Activated CD8-positive, alpha-beta T cell treated with anti-CD3 and anti-CD28 coated beads, Interleukin-2, amount 10 ng/mL, durations not matched to agents 7 days and 5 days (primary cell): ENCODE measurements at places on chromosomes 6 and 20. TPM values are rescaled to one million over a fixed set of nuclear protein-coding genes. Genes with fewer than 3 reads are reported as not detected.

Gene AIF1
- total RNA-seq: 177 TPM

Gene OVOL2
- not detected for total RNA-seq

Gene FITM2
- 2.7 TPM for total RNA-seq

Gene NAPB
- total RNA-seq: 18.7 TPM

Gene ZSCAN31
- total RNA-seq: 0.68 TPM

Gene CD109
- 5.0 TPM for total RNA-seq
